ENCODE measurements at places on chromosomes 12 and 14.

DNA sequence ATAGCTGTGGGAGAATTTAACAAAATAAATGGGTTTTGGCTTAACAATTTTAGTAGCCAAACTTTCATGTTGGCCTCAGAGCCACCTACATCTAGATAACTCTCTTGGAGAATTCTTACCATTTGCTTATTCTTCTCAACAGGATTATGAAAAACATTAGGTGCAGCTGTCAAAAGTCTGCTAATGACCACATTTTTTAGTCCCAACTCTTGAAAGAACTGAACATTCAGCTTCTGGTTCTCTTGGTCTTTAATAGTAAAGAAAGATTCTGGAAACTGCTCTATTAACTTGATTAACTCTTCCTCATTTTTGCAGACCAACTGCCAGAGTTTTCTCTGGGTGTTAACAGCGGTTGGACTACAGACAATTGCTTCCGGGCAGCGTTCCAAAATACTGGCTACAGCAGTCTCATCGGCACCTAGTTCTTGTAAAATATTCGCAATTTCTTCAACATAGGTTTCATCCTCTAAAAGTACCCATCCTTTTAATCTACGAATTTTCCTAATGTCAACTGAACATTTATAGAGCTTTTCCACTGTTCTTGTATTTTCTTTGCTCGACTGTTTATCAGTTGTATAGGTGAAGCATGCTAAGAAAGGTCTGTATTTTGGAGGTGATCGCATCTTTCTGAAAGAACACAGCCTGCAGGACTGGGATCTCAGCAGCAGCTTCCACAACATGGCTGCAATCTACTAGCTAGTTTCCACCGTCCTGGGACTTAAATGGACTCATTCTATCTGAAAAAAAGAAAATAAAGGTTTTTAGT is 8.7 kb downstream of the MTERF2 start:
- H3K4me3 ChIP-seq: no peak overlapping the region
- H3K27me3 ChIP-seq: no peaks in the 10 kb centered on the region
- no peaks in the 10 kb centered on the region for H3K4me1 ChIP-seq
- H3K36me3 ChIP-seq: peaks cover 65% of the 10 kb centered on the region
- no peak overlapping the region for H3K27ac ChIP-seq
- DNase-seq: no peak

GRCh38 chr12:72286526-72286925 is 14.4 kb downstream of the TRHDE start:
- no peak for DNase-seq
- H3K27me3 ChIP-seq: no peaks in the 10 kb centered on the region
- no peaks in the 10 kb centered on the region for H3K36me3 ChIP-seq
- no peak overlapping the region for H3K4me3 ChIP-seq

- peaks cover 19% of the 10 kb centered on the region for H3K27me3 ChIP-seq
- DNase-seq: no peak
- no peak overlapping the region for H3K27ac ChIP-seq
- no peak overlapping the region for H3K4me3 ChIP-seq
- no peaks in the 10 kb centered on the region for H3K36me3 ChIP-seq
These were observed 6.0 kb downstream of the LTB4R start for GRCh38 chr14:24317141-24317928.

DNA sequence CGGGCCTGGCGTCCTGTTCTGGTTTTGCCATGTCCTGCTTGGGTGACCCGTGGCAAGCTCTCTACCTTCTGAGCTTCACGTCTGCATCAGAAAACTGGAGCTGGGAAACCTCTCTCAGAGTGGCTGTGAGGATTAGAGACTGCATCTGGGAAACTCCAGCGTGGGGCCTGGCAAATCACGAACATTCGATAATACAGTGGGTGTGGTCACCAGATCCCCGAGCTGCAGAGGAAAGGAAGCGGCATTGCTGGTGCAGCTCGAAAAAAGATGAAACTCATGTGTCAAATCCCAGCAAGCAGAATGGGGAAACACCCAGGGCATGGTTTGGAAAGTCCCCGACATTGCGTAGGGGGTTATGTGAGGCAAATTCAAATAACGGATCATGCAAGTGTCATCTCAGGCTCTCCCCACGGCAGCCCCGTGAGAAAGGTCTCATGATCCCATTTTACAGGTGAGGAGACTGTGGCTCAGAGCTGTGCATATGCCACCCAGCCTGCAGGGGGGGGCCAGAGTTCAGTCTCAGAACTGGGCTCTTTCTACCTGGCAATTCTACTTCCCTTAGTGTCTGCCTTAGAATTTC is 98.1 kb upstream of the VRK1 start:
- DNase-seq: no peak
- H3K27me3 ChIP-seq: no peaks in the 10 kb centered on the region
- H3K4me1 ChIP-seq: no peaks in the 10 kb centered on the region
- H3K27ac ChIP-seq: no peak overlapping the region
- H3K4me3 ChIP-seq: no peak overlapping the region

DNA sequence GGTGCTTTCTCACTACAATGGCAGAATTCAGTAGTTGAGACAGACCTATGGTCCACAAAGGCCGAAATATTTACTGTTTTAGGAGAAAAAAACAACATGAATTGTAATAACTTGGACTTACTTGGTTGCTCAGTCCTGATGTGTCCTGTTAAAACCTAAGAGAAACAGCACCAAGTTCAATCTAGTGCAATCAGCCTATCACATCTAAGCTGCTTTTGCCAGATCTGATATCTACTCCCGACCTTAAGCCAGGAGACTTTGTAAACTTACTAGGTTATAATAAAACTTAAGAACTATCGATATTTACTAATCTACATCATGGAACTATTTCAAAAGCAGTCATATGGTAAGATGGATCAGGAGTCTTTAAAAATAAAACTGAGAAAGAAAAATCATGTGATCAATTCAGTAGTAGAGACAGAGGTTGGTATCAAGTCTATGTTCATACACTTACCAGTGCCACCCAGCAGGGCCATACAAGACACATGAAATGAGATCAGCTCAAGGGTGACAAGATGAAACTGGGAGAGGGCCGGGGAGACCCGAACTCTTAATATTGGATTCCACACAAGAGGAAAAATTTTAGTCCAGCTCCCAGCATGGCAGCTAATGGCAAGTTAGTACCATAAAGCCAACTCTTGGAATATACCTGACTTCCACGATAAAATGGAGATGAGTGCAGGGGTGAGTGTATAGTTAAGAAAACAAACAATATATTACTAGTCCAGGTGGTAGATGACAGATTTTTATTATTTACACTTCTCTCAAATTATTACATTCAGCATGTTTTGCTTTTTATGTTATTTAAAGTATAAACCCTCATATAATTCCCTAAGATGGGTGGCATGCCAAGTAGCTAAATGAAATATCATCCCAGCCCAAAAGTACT is 27.5 kb downstream of the NUDT4 start:
- H3K27ac ChIP-seq: no peak overlapping the region
- DNase-seq: no peak
- H3K4me1 ChIP-seq: no peaks in the 10 kb centered on the region
- H3K27me3 ChIP-seq: no peaks in the 10 kb centered on the region
- H3K36me3 ChIP-seq: peaks cover 74% of the 10 kb centered on the region

DNA sequence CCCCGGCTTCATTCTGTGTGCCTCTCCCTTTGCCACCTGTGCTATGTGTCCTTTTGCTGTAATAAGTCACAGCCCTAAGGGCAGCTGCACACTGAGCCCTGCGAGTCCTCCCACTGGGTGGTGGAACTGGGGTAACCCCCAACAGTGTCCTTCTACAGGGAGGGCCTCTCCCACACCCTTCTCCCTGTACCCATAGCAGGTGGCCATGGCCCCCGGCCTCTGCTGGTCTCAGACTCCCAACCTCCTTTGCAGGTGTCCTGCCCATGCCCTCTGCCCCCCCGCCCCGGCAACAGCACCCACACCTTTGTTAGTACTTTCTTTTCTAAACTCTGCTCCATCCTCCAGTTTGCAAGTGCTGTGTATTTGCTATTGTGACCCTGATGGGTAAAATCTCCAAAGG is 171.8 kb downstream of the PIWIL1 start:
- H3K27me3 ChIP-seq: no peaks in the 10 kb centered on the region
- H3K36me3 ChIP-seq: no peaks in the 10 kb centered on the region
- no peak overlapping the region for H3K27ac ChIP-seq
- H3K4me3 ChIP-seq: no peak overlapping the region

- peaks cover 3% of the 10 kb centered on the region for H3K27me3 ChIP-seq
- peaks cover 7% of the 10 kb centered on the region for H3K4me1 ChIP-seq
These were observed 25.4 kb upstream of the PPP2R5C start for GRCh38 chr14:101736071-101736470.

GRCh38 chr12:130514149-130514551 is 176.5 kb downstream of the PIWIL1 start:
- no peak for DNase-seq
- H3K27ac ChIP-seq: no peak overlapping the region
- no peaks in the 10 kb centered on the region for H3K27me3 ChIP-seq

- H3K27me3 ChIP-seq: no peaks in the 10 kb centered on the region
- H3K4me1 ChIP-seq: peaks cover 7% of the 10 kb centered on the region
- peak overlapping the region; percentile 78 for H3K27ac ChIP-seq
- DNase-seq: peak; percentile 56
- H3K36me3 ChIP-seq: peaks cover 57% of the 10 kb centered on the region
These were observed 576 bp downstream of the ERP29 start for GRCh38 chr12:112013601-112014402.

- no peak for DNase-seq
- peaks cover 13% of the 10 kb centered on the region for H3K36me3 ChIP-seq
- H3K27ac ChIP-seq: no peak overlapping the region
- H3K4me1 ChIP-seq: no peaks in the 10 kb centered on the region
- no peak overlapping the region for H3K4me3 ChIP-seq
These were observed 32.9 kb downstream of the TCHP start for GRCh38 chr12:109932878-109933503.

DNA sequence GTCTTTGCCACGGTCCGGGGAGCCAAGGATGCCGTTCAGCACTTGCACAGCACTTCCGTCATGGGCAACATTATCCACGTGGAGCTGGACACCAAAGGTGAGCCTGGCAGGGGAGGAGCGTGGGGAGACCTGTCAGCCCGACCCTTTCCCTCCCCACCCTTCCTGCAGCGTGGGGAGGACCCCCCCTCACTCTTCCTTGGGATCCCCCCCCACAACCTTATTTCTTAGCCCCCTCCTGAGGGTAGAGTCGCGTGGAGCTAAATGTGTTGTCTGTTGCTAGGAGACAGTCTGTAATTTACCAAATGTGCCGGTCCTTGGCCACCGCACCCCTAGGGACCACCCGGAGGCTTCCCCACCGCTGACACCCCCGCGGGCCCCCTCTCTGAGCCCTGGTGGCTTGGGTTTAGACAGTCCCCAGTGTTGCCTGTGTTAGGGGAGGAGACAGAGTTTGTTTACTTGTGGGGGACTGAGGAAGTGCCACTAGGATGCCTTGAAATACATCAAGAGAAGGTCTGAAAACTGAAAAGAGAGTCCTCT is 2.3 kb downstream of the SETD1B start:
- H3K27ac ChIP-seq: no peak overlapping the region
- DNase-seq: no peak
- H3K4me3 ChIP-seq: no peak overlapping the region

DNA sequence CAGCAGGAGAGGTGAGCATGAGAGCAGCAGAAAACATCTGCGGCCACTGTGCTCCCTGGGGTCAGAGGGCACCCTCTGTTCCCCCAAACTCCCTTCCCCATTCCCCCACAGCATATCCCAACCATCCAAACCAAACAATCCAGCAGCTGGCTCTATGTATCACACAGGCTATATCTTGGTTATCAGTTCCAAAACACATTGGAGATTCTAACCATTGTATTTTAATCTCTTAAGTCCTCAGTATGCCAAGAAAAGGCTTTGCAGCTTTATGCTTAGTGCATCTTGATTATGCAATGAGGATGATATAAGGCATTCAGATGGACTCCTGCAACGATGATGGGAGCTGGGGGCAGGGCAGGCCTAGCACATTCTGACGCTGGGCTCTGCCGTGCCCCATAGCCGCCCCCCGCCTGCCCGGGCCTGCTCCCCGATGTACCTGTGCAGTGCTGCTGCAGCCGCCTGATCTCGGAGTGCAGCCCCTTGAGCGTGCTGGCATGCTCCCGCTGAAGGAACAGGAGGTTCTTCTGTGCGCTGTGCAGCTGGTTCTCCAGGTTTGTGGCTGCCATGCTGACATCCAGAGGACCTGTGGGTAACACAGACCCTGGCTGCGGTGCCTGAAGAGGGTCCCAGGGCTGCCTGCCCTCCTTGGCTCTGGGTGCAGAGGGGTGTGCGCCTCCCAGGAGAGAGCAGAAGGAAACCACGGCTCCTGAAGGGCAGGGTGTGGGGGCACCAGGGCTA is 29.6 kb downstream of the CCDC92 start:
- peaks cover 6% of the 10 kb centered on the region for H3K4me1 ChIP-seq
- H3K27ac ChIP-seq: no peak overlapping the region
- H3K36me3 ChIP-seq: peaks cover 54% of the 10 kb centered on the region
- H3K27me3 ChIP-seq: no peaks in the 10 kb centered on the region
- DNase-seq: no peak
- no peak overlapping the region for H3K4me3 ChIP-seq

DNA sequence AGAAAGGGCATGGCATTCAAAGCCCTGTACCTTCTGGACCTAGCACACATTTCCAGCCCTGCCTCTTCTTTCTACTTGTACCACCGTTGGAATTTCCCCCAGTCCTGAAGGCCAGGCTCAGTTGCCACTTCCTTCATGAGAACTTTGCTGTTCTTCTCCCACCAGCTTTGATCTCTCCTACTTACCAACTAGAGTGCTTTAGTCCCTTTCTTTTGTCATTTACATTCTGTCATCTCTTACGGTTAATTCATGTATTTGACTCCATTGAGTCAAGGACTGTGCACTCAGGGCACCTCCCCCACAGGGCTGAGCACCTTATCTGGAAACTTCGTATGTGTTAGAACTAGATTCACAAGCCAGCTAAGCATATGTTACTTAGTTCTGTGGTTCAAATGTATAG is 26.3 kb downstream of the BICDL1 start:
- peaks cover 12% of the 10 kb centered on the region for H3K4me1 ChIP-seq
- H3K27me3 ChIP-seq: no peaks in the 10 kb centered on the region
- H3K27ac ChIP-seq: no peak overlapping the region
- DNase-seq: no peak

DNA sequence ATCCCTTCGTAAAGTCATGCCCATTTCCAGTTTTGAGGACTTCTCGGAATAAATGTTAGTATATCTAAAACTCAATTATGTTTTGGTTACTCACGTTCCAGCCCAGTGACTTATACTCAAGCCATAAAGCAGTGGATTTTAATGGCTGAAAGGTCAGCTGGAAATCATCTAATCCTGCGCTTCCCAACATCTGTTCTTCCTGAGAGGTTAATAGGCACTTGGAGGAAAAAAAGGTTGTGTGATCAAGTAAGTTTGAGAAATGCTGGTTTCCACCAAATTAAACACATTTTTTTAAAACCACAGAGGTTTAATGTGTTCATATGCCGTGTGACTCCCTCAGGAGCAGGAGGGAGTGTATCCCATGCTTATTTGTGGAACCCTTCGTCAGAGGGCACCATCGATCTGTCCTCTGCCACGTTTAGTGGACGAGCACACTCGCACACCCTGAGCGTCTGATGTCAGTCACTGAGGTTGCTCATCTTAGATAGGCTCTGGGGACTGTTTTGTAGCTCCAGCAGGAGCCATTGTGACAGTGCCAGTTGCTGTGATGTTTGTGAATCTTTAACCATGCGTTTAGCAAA is 41.4 kb downstream of the FBXL14 start:
- H3K4me1 ChIP-seq: peaks cover 8% of the 10 kb centered on the region
- H3K27ac ChIP-seq: no peak overlapping the region
- DNase-seq: no peak
- H3K36me3 ChIP-seq: peaks cover 13% of the 10 kb centered on the region

Measured in neuronal stem cell (in vitro differentiated cells).